ENCODE measurements at places on chromosomes 13 and 19.
A peak's percentile ranks its signal among the peaks of the same experiment; 100 is the strongest.

- peak; percentile 85 for DNase-seq
Measured at GRCh38 chr13:99067159-99067985, 89.5 kb upstream of the DOCK9 start.

GRCh38 chr13:64347664-64348063 lies 2882.5 kb downstream of the PCDH9 start:
- DNase-seq = peak; percentile 19

GRCh38 chr19:14632286-14632685 lies 42.4 kb downstream of the ADGRE3 start:
- DNase-seq = peak; percentile 15

DNA sequence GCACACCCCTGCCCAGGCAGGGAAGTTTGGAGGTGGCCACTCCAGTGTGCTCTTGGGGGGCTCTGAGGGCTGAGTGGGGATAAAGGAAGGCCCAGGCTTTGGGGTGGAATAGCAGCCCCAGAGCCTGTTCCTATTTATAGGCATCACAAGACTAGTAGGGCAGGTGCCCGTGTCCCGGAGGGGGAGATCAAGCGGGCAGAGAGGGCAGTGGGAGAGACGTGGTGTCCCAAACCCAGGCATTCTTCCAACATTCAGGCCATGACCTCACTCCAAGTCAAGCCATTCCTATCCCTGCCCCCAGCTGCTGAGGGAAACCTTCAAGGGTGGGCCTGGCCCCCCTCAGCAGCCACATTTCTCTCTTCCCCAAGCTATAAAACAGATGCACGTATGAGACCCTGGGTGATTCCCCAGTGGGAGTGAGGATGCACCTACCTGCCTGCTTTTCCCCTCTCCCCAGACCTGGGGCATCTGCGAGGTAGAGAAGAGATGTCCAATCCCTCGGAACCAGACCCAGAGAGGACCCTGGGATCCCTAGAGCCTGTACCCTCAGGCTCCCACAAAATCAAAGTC lies 3.9 kb downstream of the WIZ start:
- no peak for DNase-seq

- no peak for DNase-seq
Measured at GRCh38 chr13:93345024-93345423, 118.4 kb downstream of the GPC6 start.

- no peak for DNase-seq
Measured at GRCh38 chr19:3609779-3610719, 3.4 kb upstream of the TBXA2R start.

- no peak for DNase-seq
Measured at GRCh38 chr13:104355041-104355670, 1288.9 kb upstream of the SLC10A2 start.

Measured in IMR-90 (cell line).